ENCODE measurements at places on chromosomes 4 and X.

- no peak for DNase-seq
Measured at GRCh38 chr4:138919094-138919936, 96.3 kb upstream of the NOCT start.

DNA sequence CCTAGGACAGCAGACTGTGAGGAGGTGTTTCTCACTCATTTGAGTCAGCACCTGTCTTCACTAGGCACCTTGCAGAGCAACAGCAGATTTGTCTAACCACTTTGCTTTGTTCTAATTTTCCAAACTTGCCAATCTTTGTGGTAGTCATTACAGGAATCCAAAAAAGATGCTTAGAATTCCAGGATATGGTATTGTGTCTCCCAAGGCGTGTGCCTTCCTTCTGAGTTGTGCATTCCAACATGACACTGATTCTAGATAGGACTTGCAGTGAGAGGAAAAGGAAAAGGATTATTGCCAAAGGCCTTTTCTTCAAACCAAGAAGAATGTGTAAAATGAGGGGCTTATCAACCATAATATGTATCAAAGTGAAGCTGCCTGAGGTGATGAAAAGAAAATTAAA lies 126.2 kb downstream of the MAPK10 start:
- no peak for DNase-seq

- DNase-seq: no peak
Measured at GRCh38 chr4:145760176-145760575, 80.2 kb downstream of the C4orf51 start.

GRCh38 chr4:121706595-121707021 lies 9.8 kb upstream of the ANXA5 start:
- DNase-seq: peak; percentile 17

GRCh38 chr4:41504167-41504818 lies 33.7 kb upstream of the LIMCH1 start:
- DNase-seq: no peak

DNA sequence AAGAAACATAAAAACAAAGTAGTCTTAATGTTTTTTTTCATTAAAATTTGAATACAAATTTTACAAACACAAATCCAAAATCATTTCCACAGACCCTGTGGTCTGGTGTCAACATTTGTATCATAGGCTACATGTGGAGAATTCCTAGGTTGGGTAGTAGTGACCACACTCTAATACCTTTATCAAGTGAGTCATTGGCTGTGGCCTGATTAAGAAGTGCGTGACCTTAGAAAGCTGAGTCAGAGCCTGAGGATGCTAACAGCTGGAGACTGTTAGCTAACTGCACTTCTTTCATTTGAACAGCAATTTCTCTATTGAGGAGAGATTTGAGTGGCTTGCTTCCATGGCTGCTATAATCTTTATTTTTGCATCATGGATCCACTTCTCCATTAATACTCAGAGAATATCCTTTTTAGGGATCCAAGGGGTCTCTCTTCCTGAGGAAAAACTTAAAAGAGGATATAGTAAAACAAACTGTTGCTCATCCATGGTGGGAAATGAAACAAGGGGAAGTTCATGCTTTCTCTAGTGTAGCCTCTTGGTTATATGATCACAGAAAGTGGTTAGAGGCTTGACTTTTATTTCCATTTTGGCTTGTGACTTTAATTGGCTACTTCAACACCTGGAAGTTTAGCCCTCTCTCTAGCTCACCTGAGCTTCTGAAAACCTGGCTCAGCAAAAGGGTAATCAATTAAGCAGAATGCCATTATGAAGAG lies 335.8 kb downstream of the PABPC4L start:
- no peak for DNase-seq

GRCh38 chr4:151644622-151645021 lies 116.2 kb downstream of the GATB start:
- no peak for DNase-seq

DNA sequence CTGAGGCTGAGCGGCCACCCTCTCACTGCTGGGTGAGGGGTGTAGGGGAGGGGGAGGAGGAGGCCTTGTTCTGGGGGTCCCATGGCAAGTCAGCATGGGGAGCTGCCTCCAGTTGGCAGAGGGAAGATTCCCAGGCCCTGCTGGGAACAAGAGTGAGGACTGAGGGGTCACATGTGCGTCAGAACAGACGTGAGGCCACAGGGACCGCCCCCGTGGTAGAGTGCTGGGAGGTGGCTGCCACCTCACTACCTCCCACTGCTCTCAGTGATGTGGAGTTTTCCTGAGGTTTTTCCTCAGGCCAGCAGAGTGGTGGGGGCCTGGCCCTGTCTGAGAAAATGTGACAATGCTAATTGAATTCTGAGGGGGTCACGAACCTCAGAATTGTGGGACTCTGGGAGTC lies 568 bp downstream of the MAGEC1 start:
- no peak for DNase-seq

DNA sequence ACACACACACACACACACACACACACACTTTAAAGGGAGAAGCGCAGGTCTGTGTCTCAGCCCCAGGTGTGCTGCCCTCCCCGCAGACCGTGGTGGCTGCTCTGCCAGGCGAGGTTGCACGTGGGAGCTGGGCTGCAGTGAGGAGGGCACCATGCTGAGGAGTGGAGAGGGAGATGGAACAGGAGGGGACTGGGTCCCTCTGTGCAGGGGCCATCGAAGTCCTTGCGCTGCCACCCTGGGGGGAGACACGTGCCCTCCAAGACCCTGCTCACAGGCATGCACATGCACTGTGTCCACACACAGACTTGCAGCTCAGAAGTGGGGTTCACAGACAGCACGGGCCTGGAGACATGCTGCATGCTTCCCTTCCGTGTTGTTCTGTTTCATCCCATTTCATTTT lies 65.5 kb upstream of the HGFAC start:
- no peak for DNase-seq

DNA sequence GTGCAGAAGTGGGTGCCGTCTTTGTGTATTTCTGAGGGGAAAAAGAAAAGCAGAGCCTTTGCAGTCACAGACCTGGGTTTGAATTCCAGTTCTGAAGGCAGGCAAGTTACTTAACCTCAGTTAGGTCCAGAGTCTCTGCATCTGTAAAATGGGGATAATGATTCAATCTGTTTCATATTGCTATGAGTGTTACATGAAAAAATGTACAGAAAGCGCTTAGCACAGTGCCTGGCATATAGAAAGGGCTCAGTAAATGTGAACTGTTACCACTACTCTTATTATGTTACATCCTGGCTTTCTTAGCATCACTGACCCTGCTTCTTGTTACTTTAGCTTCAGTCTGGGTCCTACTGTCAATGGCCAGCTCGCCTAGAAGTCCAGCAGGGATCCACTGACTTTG lies 45.9 kb downstream of the DOCK11 start:
- DNase-seq: no peak

- no peak for DNase-seq
Measured at GRCh38 chrX:97045470-97045869, 161.8 kb downstream of the RPA4 start.

DNA sequence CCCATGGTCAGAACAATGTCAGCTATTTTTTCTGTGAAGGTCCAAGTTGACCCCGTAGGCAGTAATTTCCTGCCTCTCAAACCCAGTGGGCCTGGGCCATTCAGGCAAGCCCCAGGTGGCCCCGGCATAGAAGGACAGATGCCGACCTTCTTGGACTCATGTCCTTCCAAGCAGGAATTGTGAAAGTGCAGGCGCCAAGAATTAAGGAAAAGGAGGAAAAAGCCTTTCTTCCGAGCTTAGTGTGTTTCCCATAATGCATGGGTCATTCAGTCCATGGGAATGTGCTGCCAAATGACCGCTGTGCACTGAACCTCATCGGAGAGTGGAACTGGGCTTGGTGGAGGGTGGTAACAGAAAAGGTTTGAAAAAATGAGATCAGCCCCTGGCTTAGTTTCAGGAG lies 196.5 kb upstream of the HS3ST1 start:
- no peak for DNase-seq

DNA sequence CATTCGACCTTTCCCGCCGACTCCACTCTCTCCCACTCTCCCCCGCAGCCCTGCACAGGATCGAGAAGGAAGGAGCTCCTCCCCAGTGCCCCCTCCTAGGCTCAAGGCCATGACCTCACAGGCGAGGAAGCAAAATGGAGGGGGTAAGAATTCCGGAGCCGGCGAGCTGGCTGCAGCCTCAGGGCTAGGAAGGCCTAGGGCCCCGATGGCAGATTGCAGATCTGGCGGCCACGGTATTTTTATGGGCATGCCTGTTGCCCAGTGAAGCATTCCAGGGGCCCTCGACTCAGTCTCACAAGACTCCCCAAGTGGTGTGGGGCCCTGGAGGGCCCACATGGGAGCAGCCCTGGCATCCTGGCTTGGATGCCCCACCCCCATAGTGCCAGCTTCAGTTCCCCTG lies 942 bp upstream of the L1CAM start:
- no peak for DNase-seq

GRCh38 chr4:2280531-2281300 lies 18.8 kb upstream of the MXD4 start:
- no peak for DNase-seq

- DNase-seq: no peak
Measured at GRCh38 chr4:65535113-65535512, 135.2 kb downstream of the EPHA5 start.
